ENCODE measurements at places on chromosomes 5 and 9. TPM values are rescaled to one million over a fixed set of nuclear protein-coding genes. Genes with fewer than 3 reads are reported as not detected.

DNA sequence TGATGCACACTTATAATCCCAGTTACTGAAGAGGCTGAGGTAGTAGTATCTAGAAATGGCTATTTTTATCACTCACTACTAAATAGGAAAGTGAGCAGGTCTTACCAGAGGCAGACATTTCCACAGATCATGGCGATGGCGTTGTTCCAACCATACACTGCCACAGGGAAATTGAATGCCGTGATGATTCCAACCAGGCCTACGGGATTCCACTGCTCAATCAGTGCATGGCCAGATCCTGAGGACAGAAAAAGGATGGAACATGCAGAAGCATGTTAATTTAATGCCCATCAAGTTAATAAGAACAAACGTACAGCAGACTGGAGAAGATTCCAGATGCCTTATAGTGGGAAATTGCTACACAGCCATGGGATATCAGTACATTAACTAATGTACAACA, 18.0 kb downstream of the ALDH7A1 start:
- DNase-seq: no peak

SH3RF2 gene
- 10.6 TPM for total RNA-seq

DNA sequence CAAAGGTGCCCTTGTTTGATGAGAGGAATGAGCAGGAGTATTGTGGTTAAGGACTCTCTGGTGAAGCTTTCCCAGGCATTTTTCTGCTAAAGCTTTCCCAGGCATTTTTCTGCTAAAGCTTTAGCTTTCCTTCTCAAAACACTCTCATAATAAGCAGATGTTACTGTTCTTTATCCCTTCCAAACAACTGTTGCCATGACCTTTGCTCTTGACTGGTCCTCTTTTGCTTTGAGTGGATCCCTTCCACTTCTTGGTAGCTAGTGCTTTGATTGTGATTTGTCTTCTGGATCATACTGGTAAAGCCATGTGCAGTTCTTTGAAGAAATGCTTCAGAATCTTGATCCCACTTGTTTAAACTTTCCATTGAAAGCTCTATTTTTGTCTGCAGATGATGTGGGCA, 85.8 kb downstream of the GPBP1 start:
- DNase-seq: no peak

- DNase-seq: no peak
Observed at GRCh38 chr9:33956544-33956943, 92.1 kb downstream of the UBAP2 start.

DNA sequence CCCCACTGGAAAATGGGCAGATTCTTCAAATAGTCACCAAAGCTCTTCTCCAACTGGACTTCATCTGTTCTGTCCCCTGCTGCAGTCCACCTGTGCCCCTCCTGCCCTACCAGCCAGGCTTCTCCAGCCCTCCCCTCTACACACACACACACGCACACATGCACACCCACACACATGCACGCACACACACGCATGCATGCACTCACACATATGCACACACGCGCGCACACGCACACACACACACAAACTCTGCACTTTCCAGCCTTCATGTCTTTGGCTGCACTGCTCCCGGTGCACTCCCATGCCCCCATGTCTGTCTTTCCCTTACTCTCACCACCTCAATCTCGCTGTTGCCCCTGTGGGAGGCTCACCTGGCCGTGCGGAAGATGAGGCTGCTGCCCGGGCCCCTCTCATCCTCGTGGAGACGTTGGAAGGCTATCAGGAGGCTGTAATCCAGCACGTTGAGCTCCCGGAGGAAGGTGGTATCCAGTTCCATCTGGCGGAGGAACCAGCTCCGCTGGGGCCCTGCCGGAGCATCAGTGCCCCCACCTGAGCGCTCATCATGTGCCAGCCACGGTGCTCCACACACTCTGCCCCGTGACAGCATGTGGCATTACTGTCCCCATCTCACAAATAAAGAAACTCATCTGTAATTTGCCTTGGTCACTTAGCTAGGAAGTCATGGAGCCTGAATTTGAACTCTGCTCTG, 5.7 kb downstream of the PIP5KL1 start:
- no peak for DNase-seq

All from NCI-H460 (cell line).